ENCODE measurements at places on chromosomes 5 and 9.

- DNase-seq = no peak
Measured at GRCh38 chr9:106450549-106450948, 412.4 kb upstream of the ZNF462 start.

DNA sequence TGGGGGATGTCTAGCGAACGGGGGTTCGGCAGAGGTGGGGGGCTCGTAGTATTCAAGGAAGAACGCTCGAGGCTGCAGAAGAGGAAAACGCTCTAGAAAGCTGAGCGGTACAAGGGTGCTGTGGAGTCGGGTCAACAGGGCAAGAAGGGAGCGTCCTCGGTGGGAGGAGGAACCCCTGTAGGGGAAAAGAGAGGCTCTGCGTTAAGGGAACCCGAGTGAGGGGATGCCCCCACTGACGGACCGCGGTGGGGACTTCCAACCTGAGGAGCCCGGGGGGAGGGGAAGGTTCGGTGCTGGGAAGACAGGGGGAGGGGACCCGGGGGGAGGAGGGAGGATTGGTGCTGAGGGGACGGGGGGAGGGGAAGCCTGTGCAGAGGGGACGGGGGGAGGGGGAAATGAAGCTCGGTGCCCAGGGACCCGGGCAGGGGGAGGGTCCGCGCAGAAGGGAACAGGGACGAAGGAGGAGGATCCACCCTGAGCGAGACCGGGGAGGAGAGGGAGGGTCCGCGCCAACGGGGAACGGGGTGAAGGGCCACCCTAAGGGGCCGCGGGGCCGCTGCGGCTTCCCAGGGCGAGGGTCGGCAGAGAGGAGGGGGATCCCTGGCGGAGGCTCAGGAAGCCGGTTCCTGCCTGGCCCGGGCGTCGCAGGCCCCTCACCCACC is 621 bp downstream of the NR6A1 start:
- DNase-seq = no peak

GRCh38 chr9:115008536-115009270 is 78.3 kb upstream of the TNFSF8 start:
- DNase-seq = peak; percentile 45

GRCh38 chr9:120872791-120873502 is 4.0 kb downstream of the PHF19 start:
- no peak for DNase-seq

DNA sequence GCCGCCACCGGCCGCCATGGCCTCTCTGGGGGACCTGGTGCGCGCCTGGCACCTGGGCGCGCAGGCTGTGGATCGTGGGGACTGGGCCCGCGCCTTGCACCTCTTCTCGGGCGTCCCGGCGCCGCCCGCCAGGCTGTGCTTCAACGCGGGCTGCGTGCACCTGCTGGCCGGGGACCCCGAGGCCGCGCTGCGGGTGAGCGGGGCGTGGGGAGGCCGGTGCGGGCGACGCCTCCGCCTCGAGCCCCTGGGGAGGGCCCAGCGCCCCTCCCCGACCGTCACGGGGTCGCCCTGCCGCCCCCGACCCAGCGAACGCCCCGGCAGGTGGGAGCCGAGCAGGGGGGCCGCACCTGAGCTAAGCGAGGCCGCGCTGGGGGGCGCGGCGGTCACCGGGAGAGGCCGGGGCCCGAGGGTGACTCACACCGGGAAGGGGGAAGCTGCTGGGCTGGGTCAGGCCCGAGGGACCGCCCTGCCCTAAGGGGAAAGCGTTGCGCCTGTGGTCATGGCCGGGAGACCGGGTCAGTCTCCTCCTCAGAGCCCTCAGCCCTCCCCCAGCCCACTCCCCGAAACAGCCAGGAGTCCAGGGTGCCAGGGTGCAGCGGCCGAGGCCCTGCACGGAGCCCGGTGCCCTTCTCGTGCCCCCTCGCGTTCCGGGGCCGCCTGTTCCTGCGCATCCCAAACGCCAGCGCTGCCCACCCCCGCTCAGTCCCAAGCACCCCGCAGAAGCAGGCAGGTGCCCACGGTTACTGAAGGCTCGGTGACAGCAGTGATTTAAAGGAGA is 510 bp downstream of the NOXA1 start:
- DNase-seq = no peak

DNA sequence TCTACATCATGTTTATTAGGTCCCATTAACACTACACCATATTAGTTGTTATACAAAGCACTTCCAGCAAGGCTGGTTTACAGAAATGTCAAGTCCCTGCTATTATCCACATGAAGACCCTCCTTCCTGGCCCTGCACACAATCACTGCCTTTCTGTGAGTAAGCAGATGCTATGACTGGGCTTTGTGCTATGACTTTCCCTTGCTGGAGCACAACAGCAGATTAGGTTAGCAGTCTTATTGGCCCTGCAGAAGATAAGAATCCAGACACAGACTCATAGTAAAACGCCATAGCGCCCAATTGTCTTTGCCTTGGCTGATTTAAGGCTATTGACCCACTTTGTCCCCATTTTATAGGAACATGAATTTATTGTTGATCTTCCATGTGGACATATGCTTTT is 228.9 kb upstream of the ACTBL2 start:
- no peak for DNase-seq

DNA sequence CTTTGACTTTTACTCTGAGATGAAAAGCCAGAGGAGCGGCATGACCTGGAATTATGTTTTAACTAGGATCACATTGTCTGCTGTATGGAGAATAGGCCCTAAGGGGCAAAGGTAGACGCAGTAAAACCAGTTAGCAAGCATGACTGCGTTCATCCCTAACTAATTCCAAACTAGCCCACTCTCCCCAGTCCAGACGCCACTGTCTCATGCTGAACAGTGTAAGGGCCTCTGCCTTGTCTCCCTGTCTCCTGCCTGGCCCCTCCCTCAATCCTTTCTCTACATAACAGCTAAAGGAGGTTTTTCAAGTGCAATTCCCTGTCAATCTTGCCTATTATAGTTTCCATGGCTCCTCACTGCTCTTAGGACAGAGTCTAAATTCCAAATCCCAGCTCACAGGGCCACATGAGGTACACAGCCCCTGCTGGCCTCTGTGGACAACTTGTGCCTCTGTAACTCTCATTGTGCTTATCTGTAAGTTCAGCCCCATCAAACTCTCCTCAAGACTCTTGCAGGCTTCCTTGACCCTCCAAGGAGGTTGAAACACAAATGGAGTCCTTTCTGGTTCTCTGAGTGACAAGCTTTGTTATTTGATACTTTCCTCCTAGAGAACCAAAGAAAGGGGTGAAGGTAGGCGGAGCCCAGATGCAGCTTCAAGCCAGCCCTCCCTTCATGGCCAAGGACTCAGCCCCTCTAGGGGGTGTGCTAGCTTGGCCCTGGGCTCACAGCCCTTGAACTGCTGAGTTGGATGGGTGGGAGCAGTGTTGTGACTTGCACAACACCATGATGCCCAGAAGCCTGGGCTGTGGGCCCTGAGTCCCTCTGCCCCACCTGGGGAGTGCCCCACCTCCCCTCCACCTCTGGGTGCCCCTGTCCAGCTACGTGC is 16.0 kb upstream of the SLC22A4 start:
- DNase-seq = no peak

DNA sequence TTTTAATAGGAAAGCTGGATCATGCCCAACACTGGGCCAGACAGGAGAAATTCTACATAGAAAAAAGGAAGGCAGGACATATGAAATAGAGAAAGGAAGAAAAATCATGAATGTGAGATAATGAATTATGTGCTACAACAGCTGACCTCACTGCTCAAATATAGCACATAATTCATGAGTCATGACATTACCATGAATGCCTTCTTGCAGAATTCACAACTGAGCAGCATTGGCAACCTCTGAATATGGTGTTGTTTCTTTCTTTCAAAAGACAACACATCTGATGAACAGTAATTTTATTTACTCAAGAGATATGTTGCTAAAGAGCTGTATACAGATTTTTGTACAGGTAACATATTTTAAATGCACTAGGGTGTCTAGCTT is 34.4 kb downstream of the APBA1 start:
- DNase-seq = no peak

GRCh38 chr9:72649127-72649442 is 127.7 kb downstream of the TMC1 start:
- no peak for DNase-seq

DNA sequence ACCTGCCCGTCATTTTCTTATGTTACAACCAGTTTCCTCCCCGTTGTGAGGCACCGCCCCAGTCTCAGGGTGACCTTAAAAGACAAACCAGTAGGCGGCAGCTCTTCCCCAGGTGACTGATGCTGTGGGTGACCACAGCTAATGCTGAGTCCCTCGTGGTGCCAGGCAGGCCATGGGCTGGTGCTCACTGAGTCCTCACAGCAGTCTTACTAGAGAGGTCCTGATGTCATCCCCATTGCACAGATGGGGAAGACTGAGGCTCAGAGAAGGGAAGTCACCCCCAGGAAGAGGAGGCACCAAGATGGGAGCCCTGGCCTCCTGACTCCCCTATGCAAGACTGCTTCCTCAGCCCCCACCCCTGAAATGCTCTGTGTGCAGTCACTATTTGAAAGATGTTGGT is 978 bp downstream of the CFAP157 start:
- no peak for DNase-seq

DNA sequence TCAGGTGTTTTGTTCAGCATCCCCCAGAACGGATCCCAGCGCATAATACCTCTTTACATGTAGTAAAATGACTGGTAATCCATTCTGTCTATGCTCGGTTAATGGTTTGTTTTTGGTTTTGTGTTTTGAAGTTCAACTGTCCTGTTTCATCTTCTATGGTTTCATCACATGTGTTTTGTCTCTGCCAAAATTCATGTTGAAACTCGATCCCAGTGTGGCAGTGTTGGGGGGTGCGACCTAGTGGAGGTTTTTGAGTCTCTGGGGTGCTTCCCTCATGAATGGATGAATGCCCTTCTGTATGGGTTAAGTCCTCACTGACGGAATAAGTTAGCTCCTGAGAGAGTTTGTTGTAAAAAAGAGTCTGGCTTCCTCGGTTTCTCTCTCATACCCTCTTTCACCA is 317.4 kb downstream of the KDM4C start:
- DNase-seq = no peak

DNA sequence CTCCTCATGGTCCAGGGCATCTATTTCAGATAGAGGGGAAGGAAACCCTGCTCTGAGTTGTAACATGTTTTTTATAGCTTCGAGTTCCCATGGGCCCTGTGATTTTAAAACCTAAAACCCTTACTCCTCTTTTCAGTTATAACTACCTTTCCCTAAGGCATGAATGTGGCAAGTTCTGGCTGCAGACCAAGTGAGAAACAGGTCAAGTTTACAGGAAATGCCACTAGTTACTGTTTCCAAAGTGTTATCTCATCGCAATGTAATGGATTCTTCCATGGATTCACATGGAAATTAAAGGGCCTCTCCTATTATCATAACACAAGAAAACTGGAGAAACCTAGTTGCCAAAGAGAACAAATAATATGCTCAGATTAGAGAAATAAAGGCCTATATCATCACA is 574.5 kb upstream of the GRAMD2B start:
- no peak for DNase-seq

DNA sequence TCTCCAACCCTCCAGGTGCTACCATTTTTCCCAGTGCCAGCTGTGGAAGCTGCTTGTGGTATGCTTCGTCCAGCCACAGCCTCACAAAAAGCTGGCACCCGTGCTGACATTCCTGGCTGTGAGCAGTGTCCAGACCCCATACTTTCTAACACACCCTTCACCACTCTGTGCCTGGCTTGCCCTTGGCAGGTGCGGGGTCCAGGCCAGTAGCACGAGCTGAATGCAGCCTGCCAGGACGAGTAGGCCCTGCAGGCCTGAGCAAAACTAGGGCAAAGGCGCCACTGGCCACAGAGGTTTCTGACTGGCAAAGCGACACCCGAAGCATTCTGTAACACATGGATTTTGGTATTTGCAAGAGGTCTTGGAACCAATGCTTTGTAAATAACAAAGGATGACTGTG is 26.0 kb upstream of the GHR start:
- DNase-seq = no peak

DNA sequence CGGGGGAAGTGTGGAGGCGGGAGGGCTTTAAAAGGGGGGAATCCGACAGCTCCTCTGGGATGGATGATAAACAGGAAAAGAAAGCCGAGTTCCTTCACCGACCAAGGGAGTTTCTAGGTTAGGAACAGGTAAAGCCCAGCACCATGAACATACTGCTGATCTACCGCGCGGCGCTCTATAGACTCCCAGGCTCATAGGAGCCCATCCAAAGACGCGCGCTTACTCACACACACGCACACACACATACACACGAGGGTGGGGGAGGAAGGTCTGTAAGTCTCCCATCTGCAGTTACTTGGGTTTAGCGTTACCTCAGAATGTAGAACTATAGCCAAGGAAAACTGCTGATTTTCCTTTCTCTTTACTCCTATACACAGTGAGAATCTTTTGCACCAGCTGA is 2.6 kb upstream of the GABRB2 start:
- no peak for DNase-seq

DNA sequence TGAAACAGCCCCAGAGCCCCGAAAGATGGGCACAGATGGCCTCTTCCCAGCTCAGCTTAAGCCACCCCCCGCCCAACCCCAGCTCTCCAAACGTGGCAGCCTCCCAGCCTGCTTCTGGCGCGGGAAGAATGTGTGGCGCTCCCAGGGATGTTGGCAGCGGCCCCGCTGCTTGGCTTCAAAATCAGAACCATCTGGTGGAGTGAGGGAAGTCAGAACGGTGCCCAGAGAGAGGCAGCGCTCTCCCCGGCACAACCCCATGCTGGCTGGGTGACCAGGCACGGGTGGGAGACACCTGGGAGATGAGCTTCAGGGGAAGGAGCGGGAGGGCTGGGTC is 72.7 kb upstream of the ORM1 start:
- no peak for DNase-seq

GRCh38 chr5:151072630-151073025 is 8.2 kb downstream of the TNIP1 start:
- DNase-seq = peak; percentile 57

DNA sequence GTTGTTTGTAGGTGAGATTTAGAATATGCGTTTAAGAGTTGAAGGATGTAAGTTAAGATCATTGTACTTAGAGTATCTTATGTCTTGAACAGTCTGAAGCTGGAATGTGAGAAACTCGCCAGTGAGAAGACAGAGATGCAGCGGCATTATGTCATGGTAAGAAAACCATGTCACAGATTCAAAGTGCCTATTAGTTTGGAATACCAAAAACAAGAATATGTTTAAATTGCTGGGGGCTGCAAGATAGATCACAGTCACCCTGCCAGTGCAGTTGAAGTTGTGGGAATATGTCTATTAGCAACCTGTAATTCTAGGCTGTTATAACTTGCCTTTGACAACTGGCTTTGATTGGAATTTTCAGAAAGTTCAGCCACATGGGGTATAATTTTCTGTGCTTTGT is 3.0 kb downstream of the TLE4 start:
- no peak for DNase-seq

DNA sequence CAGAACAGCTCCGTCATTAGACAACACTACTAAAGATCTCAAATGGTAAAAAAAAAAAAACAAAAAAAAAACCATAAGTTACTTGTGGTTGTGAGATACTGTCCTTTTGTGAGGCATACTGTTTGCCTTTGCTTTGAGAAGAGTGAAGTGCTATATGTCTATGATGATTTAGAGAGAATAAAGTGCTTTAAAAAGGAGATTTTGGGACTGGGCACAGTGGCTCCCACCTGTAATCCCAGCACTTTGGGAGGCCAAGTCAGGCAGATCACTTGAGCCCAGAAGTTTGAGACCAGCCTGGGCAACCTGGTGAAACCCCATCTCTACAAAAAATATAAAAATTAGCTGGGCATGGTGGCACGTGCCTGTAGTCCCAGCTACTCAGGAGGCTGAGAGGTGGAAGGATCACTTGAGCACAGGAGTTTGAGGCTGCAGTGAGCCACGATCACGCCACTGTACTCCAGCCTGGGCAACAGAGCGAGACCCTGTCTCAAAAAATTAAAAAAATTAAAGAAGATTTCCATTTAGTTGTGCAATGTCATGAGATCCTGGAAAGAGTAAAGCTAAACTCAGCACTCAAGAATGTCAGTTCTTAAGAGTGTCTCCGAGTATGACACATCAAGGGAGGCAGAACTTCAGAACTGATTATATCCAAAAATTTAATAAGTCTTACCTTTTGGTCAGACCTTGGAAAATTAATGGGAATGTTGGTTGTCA is 87.3 kb downstream of the PRDM6 start:
- no peak for DNase-seq
